Fibroblast of skin of right biceps (primary cell): ENCODE measurements at places on chromosomes 6 and 20.
A peak's percentile ranks its signal among the peaks of the same experiment; 100 is the strongest.

DNA sequence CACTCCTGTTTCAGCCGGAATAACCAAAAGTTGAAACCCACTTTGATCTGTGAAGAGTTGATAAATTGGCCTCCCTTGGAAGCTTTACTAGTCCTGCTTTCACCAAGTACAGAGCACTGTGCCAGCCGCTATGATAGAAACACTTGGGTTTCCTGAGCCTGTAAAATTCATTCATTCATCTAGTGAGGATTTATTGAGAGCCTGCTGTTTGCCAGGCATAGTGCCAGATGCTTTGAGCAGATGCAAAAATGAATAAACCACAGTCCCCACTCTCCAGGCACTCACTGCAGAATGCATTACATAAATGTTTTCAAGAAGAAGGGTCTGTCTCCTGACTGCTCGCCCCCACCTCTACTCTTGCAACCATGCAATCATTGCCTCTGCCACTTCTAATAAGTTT lies 25.3 kb upstream of the TMEM217 start:
- DNase-seq, result no peak

GRCh38 chr6:166770216-166771116 lies 143.4 kb upstream of the RPS6KA2 start:
- no peak for DNase-seq

DNA sequence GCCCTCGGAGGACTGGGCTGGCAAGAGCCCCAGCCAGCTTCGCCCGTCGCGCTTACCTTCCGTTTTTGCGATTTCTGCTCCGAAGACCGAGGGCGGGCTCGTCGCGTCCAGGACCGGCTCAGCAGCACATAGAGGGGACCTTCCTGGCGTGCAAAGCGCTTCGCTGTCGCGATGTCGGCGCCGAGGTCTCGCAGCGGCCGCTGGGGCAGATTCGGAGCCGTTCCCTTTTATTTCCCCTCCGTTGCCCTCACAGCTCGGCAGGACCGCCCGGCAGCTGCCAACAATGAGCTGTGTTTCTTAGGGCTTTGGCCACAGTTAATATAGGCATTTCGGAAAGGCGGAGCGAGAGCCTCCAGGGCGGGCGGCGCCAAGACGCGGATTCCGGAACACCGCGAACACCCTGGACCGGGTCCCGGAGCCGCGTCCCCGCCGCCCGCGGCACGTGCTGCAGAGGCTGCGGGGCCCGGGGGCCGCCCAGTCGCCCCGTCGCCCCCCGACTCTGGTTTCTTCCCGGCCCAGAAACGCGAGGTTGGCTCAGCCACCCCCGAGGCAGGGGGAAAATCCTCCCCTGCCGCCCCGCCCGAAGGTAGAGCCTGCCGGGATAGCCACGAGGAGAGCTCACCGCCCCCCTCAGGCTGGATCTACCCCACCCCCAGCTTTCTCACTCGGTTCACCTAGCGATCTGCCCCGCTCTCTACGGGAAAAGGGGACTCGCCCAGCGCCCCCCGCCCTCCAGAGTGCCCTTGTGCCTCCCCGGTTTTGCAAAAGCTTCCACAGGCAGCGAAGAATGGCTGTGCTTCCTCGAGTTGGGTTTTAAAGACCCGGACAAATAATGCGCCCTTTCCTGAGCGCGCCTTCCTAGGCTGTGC lies at the start of gene CITED2:
Gene CITED2, minus strand, starts transcription at position 292 of the 869 bp plus-strand sequence. CDS start 704 bp downstream, outside the sequence.
- peak; percentile 98 for DNase-seq

DNA sequence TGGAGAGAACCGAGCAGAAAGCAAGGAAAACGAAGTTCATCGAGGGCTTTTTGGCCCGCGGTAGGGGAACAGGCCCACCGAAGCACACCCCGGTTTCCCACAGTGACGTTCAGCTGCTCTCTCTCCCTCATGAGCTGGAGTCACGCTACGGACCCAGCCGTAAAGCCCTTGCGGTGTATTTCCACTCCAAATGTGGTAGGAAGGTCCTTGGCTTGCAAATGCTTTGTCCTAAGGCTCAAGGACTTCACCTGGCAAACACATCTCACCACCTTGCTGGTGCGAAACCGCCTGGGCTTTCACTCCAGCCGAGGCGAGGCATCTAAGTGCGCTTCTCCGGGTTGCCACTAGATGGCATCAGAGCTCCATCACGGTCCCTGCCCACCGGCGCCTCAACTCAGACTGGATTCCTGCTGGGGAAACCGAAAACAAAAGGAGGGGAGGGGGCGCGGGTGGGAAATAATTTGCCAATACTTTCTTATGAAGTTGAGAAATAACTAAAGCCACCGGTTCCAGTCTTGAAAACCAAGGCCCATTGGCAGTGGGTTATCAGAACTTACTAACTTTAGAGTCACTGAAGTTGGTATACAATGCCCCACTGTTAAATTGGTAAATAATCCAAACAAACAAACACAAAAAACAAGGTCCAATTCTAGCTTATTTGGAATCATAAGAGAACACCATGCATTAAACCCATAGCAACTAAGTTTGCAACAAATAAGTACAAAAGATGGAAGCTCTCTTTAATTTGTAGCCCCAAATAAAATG lies 13.4 kb upstream of the FOXC1 start:
- DNase-seq, result no peak

- DNase-seq, result peak; percentile 87
Observed at GRCh38 chr6:158184608-158185007, 16.5 kb downstream of the GTF2H5 start.
